Right ventricle myocardium superior (tissue), 1 donor: ENCODE measurements at places on chromosomes 1 and 21.

DNA sequence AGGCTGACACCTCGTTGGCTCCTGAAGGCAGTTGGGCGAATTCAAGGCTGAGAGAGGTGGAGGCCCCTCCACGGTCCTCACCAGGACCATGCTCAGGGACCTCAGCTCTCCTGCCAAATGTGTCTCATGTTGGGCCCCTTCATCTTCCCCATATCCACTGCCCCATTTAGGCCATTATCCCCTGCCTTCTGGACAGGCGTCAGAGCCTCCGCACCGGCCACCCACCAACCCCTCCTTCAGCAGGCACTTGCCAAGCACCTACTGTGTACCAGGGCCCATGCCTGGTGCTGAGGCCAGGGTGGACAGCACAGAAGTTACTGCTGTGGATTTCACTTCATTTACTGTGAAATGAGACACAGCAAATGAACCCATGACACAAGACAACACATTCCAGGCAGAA, 325.8 kb downstream of the MATN1 start:
- DNase-seq, result no peak

- DNase-seq, result no peak
Measured at GRCh38 chr1:78436961-78437360, 53.8 kb upstream of the PTGFR start.

GRCh38 chr1:235946571-235946981, 79.9 kb upstream of the LYST start:
- no peak for DNase-seq

GRCh38 chr1:32345289-32345827, 9.3 kb upstream of the MARCKSL1 start:
- DNase-seq, result peak; percentile 45
